ENCODE measurements at places on chromosomes 1 and 21.

DNA sequence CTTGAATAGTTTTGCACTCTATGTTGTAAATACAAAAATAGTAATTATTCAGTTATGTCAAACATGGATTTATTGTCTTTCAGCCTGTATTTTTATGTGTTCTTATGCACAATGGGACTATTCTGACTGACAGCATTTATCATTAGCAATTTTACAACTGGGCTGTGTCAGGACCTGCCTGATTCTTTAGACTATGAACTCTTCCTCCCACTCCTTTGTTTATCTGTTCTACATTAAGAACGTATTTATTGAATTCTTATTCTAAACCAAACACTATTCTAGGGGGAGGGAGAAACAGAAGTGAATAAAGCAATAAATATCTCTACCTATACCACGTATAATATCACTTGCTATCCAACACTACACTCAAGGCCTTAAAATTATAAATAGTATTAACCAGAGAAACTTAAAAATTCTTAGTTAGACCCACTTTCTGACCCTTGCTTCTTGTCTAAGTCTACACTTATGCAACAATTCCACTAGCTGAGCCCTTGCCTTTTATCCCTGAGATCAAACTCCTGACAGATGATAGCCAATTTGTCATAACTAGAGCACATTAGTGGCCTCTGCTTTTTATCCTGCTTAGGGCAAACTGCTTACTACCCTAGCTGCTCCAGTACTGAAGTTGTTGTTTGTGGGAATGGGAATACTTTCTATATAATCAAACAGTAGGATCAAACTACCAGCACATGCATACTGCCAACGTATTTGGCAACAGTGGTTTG lies 494.3 kb downstream of the BRINP3 start:
- no peak for DNase-seq

DNA sequence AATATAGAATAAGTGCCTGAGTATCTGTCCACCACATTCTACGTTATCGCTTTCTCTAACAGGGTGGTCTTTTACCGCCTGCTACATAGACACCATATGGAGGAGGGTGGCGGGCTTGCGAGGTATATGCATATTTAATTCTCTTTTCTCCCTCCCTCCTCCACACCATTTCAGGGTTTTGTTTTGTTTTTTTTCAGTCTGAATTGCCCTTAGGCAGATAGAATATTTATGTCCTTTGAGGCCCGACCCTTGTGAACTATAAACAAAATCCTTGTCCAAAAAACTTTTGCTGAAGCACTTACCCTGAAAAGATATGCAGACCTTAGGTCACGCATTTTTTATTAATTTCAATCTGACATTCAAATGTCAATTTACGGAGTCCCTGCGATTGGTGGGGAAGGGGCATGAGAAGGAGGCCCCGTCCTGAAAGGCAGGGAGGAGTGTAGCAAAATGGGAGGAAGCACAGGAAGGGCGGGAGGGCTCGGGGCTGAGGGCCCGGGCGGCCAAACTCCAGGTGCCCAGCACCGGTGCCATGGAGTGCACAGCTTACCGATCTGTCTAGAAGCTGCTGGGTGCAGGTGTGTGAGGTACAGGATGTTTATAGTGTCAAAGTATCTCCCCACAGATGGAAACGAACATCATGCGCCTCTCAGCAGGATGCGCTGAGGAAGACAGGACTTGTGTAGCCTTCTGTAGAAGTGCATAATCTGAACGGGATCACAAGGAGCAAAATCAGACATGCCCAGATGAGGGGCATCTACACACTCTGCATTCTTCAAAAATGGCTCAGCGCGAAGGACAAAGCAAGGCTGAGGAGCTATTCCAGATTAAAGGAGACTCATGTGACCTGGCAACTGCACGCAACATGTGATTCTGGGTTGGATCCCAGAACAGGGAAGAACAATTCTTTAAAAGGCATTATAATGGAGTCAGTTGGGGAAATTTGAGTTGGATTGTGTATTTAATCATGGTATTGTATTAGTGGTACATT lies 68.8 kb upstream of the LYST start:
- no peak for DNase-seq

DNA sequence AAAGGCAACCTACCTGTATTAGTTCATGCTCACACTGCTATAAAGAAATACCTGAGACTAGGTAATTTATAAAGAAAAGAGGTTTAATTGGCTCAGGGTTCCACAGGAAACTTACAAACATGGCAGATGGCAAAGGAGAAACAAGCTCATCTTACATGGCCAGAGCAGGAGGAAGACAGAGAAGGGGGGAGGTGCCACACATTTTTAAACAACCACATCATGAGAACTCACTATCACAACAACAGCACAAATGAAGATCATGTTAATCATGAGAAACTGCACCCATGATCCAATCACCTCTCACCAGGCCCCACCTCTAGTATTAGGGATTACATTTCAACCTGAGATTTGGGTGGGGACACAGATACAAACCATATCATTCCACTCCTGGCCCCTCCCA lies 90.6 kb upstream of the KCTD3 start:
- no peak for DNase-seq

DNA sequence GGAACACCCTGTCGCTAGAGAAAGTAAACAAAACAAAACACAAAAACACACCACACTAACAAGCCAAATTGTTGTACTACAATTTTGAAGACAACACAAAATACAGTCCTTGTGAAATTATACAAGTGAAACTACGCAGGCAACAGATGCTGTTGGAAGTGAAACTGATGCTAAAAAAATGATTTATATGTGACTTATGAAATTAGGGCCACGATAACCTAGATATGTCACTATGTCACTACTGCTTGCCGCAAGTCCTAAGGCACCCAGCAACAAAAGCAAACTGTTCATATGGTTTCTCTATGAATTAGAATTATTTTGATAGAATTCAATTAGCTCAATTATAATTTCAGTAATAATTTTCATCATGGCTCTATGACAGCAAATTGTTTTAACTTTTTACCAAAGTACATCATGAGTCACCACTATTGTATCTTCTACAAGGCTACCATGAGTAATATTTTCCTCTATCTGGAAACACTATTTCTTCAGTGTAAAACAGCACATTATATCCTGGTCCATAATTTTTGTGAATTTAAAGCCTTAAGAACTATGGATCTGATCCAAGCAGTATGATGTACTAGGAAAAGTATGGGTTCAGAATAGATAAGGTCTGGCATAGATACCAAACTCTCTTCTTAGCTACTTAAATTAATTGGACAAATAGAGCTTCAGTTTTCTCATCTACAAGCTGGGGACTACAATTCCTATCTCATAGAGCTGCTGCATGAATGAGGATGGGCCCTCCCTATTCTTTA lies 216.3 kb downstream of the COL11A1 start:
- no peak for DNase-seq

DNA sequence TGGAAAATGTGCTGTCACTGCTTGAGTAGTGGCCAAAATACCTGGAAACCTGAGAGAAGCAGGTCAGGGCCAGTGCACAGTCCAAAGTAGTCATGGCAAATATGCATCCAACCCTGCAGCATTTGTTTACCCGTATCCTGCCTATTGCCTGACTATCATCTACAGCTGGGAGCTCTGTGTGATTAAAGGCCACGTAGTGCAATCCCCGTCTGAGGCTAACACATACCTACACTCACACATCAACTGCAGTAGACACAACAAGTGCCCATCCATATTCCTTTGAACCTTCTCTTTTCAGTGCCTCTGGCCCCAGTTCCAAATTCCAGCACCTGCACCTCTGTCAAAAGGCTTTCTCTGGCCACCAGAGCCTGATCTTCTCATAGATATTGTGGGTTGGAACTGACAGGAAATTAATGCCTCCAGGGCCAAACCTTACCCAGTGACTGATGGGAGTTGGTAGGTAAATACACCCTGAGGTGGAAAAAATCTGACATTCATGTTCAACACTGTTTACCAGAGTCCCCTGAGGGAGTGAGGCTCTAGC lies 383.0 kb downstream of the SETD4 start:
- DNase-seq = no peak

- no peak for DNase-seq
Observed at GRCh38 chr1:155858800-155859233, 550 bp upstream of the SYT11 start.

DNA sequence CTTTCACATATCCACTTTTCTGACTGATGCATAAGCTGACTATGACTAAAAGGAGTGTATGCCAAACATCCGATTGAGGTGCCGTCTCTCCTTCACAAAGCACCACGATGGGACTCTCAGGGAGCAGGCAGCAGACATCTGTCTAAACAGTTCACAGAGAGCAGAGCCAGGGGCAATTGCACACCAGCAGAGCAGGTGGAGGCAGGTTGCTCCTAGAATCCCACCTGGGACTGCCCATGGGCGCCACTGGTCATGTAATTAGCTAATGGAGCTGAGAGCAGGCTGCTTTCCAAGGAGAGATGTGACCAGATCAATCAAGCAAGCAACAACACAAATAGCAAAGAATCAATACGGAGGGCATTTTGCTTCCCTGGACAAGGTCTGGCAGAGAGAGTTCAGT lies 30.5 kb upstream of the COA6 start:
- no peak for DNase-seq

DNA sequence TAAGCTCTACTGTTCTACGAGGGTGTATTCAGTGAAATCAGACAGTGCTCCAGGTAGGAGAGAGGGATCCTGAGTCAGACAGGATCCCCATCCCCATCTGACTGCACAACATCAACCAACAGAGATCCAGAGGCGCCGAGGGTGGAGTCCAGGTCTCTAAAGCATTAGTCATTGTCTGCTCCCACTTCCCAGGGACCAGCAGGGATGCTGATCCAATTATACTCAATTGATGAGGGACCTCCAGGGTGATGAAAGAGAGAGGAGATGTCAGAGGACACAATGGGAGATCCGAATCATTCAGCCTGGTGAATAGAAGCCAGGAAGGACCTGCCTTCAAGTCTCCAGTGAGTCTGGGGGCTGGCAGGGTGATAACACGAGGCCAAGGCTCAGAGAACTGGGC lies 39.5 kb upstream of the STMN1 start:
- DNase-seq = no peak

GRCh38 chr21:16634515-16634914 lies 878.3 kb upstream of the CXADR start:
- DNase-seq = peak; percentile 53

GRCh38 chr1:179325836-179326235 lies 32.2 kb downstream of the SOAT1 start:
- DNase-seq = no peak

GRCh38 chr1:204341380-204341779 lies 18.3 kb downstream of the PLEKHA6 start:
- no peak for DNase-seq

- no peak for DNase-seq
Observed at GRCh38 chr1:2346691-2347408, 44.5 kb downstream of the MORN1 start.

- DNase-seq = no peak
Observed at GRCh38 chr1:7769673-7770412, 1.3 kb upstream of the VAMP3 start.

- DNase-seq = no peak
Observed at GRCh38 chr1:185926588-185926987, 192.4 kb downstream of the HMCN1 start.

DNA sequence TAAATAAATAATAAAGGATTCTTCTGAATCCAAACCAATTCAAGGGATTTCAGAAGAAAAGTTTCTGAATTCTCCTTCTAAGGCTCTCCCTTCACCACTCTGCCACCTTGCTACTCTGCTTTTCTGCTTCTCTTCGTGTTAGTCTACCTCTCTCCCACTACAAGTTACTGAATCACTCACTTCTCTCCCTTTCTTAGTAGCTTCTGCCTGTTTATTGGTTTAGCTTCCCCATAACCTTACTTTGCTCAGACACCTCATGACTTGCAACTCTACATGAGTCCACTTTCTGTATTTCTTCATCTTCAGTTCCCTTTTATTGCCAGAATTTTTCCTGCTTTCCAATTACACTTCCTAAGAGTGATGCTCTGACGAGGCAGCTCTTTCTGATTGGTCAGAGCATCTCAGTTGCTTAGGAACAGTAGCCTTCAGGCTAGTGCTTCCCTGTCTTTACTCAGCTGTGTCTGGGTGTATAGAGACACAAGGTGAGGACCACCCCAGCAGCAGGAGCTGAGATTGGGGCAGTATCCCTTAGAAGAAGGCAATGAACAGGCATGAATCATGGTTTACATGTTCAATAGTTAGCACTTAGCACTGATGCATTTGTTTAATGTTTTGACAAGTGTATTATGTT lies 144.6 kb downstream of the SLC30A10 start:
- DNase-seq = no peak

DNA sequence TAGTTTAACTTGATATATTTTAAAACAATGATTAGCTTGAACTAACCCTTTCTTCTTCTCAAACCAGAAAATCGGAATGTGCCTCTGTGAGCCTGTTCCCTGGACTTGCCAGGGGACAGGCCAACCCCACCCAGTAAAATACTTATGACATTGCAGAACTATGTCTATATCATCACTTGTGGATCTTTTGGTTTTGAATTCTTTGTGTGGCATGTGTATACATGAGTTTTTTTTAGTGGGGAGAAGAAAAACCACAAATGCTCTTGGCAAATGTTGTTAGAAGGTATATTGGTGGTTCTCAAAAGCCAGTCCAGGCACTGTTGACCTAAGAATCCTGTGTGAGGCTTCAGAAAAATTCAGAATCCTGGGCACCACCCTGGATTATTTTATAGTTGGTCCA lies 347.4 kb downstream of the SIPA1L2 start:
- no peak for DNase-seq

DNA sequence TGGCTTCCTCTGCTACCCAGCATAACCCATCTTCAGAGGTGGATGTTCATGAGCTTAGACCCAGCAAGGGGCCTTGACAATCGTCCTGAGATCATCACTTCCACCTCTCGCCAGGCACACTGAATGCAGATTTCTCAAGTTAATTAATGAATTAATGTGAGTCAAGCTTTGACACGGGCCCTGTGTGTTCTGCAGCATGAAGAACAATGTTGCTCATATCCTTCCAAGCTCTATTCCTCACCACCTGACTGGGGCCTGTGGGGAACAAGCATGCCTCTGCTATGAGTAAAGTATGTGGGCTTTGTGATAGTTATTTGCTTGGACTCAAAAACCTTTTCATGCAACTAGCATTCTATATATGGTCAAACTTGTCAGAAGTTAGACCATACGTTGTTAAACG lies 122.0 kb downstream of the SEC16B start:
- DNase-seq = no peak

- no peak for DNase-seq
Observed at GRCh38 chr1:41103766-41104165, 82.2 kb upstream of the SLFNL1 start.

DNA sequence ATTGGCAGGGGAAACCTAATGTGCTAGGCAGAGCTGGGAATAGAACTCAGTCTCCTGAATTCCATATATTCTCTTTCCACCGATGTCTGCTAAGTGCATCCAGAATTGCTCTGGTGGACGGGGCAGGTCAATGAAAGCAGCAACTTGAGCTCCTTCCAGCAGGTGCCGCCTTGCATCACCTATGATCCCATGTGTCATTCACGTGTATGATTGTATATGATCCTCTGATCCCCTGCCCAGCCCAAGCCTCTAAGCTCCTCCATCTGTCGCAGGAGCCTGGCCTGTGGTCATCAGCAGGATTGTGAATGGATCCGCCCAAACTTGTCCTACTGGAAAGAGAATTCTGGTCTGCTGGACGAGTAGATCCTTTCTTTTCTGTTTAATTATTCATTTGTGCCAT lies 13.1 kb downstream of the ACTA1 start:
- no peak for DNase-seq
